ENCODE measurements at places on chromosomes 2 and 18. TPM values are rescaled to one million over a fixed set of nuclear protein-coding genes. Genes with fewer than 3 reads are reported as not detected.

IL36RN gene
- total RNA-seq = not detected

DNA sequence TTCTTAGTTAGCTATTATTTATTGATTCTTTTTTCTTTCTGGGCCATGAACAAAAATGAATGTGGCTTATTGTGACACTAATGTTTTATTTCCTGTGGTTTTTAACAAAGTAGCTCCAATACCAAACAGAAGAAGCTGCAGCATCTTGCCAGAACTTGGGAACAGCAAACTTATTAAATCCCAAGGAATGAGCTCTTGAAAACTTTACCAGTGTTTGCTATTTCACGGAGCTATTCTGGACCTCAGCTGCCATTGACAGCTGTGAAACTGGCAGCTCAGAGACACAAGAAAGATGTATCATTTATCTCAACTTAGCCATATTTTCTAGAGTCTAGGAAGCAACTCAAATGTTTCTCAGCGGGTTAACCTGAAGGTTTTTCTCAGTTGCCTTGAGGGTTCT is 91.0 kb upstream of the NEUROD1 start:
- no peak for DNase-seq

DNA sequence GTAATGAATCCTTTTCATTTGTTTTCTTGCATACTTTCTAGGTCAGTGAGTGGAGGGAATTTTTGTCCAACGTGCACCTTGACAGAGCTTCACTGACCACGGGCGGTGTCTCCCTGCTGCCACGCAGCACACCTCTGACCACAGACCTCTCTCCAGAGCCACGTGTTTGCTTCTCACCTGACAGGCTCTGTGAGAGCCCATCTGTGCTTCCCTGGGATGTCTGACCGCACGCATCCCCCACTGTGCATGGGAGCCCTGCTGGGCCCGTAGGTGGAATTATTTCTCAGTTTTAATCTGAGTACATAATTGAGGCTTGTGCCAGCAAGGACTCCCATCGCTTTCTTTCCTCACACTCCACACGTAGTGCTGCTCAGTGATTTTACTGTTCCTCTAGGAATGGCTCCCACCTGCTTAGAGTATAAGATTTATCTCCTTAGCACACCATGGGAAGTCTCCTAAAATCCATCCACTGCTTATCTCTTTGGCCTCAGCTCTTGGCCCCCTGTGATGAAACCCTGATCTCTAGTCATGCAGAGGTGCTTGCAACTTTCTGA is 482.6 kb downstream of the TSN start:
- no peak for DNase-seq

GRCh38 chr18:53380063-53380639 is 844.3 kb downstream of the MBD2 start:
- no peak for DNase-seq

GRCh38 chr2:38875227-38875575 is 533 bp downstream of the DHX57 start:
- no peak for DNase-seq
